T-helper 17 cell (primary cell): ENCODE measurements at places on chromosomes 1 and 21. TPM values are rescaled to one million over a fixed set of nuclear protein-coding genes. Genes with fewer than 3 reads are reported as not detected.

- DNase-seq: no peak
- H3K4me1 ChIP-seq: no peaks in the 10 kb centered on the region
- H3K27ac ChIP-seq: no peak overlapping the region
- peaks cover 13% of the 10 kb centered on the region for H3K36me3 ChIP-seq
- no peaks in the 10 kb centered on the region for H3K27me3 ChIP-seq
Observed at GRCh38 chr21:33769057-33769456, 126.8 kb downstream of the ITSN1 start.

GRCh38 chr1:72869873-72870272 lies 587.5 kb upstream of the NEGR1 start:
- no peak for DNase-seq
- no peaks in the 10 kb centered on the region for H3K4me1 ChIP-seq
- no peaks in the 10 kb centered on the region for H3K27me3 ChIP-seq

DNA sequence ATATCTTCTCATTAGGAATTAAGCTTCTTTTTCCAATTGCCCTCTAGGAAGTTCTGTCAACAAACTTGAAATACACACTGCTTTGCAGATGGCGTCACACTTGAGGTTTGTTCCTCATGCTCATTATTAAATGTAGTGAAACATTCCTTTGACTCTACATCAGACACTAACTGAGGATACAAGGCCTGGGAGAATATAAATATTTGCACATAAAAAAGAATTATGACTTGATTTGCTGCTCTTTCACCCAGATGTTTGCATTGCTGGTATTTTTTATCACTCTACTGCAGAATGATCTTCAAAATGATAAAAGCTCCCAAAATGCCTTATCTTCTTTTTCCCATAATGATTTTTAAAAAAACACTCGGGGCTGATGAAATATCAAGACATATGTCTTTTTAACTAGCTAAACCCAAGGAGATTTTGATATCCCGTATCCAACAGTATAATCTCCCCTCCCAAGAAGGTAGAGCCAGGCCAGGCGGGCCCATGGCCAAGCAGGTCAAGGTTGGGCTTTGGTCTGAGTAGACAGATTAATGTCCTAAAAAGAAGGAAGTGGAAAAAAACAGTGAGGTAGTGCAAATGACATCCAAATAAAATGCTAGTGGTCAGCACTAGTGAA lies 264.6 kb downstream of the HHIPL2 start:
- no peak overlapping the region for H3K4me3 ChIP-seq
- no peak for DNase-seq
- no peaks in the 10 kb centered on the region for H3K36me3 ChIP-seq
- no peaks in the 10 kb centered on the region for H3K4me1 ChIP-seq
- no peak overlapping the region for H3K27ac ChIP-seq

NUAK2 gene
- total RNA-seq: 8.6 TPM

MFAP2 gene
- not detected for total RNA-seq

- H3K27me3 ChIP-seq: no peaks in the 10 kb centered on the region
- no peak for DNase-seq
- H3K4me1 ChIP-seq: peaks cover 23% of the 10 kb centered on the region
- peak overlapping the region; percentile 39 for H3K27ac ChIP-seq
Observed at GRCh38 chr1:234886081-234886984, 242.3 kb downstream of the TOMM20 start.

PRDM16 gene
- total RNA-seq: not detected
